Left lung (tissue), 14 donors: ENCODE measurements at places on chromosomes 13 and 19. TPM values are rescaled to one million over a fixed set of nuclear protein-coding genes. Genes with fewer than 3 reads are reported as not detected.

Gene IFNL4
- not detected for total RNA-seq

DNA sequence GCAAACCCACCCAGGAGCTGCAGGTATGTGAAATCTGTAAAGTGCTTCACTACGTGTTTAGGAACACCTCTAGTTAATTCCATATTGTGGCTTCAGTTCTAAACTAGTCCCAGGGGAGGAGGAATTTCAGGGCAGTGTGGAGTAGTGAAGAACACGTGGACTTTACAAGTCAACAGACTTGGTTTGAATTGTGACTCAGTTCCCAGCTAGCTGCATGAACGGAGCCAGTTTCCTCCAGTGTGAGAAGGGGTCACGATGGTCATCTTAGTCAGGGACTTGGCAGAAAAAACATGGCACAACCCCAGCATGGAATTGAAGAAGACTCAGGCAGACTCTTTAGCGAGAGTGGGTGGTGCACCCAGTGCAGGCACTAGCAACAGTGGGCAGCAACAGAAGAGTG is 175.7 kb upstream of the UBL3 start:
- H3K4me3 ChIP-seq, result no peak overlapping the region
- H3K27me3 ChIP-seq, result no peaks in the 10 kb centered on the region
- H3K4me1 ChIP-seq, result no peaks in the 10 kb centered on the region

DNA sequence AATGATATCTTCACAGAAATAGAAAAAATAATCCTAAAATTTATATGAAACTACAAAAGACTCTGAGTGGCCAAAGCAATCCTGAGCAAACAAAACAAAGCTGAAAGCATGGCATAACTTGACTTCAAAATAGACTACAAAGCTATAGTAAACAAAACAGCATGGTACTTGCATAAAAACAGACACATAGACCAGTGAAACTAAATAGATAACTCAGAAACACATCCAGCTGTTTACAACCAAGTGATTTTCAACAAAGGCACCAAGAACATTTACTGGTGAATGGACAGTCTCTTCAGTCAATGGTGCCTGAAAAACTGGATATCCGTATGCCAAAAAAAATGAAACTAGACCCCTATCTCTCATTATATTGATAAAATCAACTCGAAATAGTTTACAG is 25.2 kb downstream of the SCGB2B2 start:
- DNase-seq, result no peak
- H3K4me3 ChIP-seq, result no peak overlapping the region

GRCh38 chr19:28889941-28890670 is 322.8 kb downstream of the UQCRFS1 start:
- H3K4me3 ChIP-seq, result no peak overlapping the region
- no peaks in the 10 kb centered on the region for H3K36me3 ChIP-seq
- DNase-seq, result no peak
- no peak overlapping the region for H3K27ac ChIP-seq
- H3K4me1 ChIP-seq, result no peaks in the 10 kb centered on the region

DNA sequence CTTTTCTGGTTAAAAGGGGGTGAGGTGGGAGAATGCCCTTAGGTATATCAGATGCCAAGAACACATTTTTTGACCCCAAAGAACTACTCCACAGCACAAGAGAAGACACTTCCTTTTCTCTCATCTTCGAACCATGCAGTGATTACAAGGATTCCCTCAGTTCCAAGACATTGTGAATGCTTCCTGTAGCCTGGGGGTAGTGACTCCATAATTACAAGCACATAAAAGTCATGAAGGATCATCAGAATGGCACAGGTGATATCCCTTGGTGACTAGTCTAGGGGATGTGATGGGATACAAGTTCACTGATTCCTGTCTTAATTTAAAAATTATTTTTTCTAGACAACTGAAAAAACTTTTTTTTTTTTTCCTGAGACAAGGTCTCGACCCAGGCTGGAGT is 78.0 kb downstream of the ZC3H13 start:
- peaks cover 70% of the 10 kb centered on the region for H3K36me3 ChIP-seq
- DNase-seq, result no peak
- H3K4me3 ChIP-seq, result no peak overlapping the region
- H3K27ac ChIP-seq, result no peak overlapping the region

DNA sequence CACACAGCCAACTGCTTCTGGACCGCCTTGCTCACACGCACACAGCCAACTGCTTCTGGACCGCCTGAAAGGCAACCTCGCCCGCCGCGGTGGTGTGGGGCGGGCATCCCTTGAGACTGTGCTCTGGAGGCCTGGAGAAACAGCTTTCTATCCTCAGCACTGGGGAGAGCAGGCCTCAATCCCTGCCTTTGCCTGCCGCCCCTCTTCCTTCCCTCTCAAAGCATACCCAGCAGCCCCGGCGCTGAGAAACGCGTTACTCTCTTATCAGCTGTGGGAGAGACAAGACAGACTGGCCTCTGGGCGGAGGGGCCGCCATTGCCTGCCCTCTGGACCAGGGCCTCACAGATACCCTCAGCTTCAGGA is 2.9 kb downstream of the LIPE start:
- no peak overlapping the region for H3K4me3 ChIP-seq
- peaks cover 11% of the 10 kb centered on the region for H3K4me1 ChIP-seq
- DNase-seq, result no peak

Gene PTH2
- total RNA-seq, result not detected

- H3K36me3 ChIP-seq, result no peaks in the 10 kb centered on the region
- H3K27ac ChIP-seq, result no peak overlapping the region
- no peak for DNase-seq
- H3K4me3 ChIP-seq, result no peak overlapping the region
- H3K27me3 ChIP-seq, result no peaks in the 10 kb centered on the region
These were observed 26.1 kb downstream of the LPAR6 start for GRCh38 chr13:48386816-48387215.

GRCh38 chr13:110409581-110409992 is 102.5 kb downstream of the COL4A2 start:
- DNase-seq, result no peak
- peaks cover 11% of the 10 kb centered on the region for H3K27me3 ChIP-seq
- no peak overlapping the region for H3K4me3 ChIP-seq
- H3K27ac ChIP-seq, result peak overlapping the region; percentile 51

Gene SLAIN1
- total RNA-seq, result 18.7 TPM
